ENCODE measurements at places on chromosomes 5 and 9. TPM values are rescaled to one million over a fixed set of nuclear protein-coding genes. Genes with fewer than 3 reads are reported as not detected.

DNA sequence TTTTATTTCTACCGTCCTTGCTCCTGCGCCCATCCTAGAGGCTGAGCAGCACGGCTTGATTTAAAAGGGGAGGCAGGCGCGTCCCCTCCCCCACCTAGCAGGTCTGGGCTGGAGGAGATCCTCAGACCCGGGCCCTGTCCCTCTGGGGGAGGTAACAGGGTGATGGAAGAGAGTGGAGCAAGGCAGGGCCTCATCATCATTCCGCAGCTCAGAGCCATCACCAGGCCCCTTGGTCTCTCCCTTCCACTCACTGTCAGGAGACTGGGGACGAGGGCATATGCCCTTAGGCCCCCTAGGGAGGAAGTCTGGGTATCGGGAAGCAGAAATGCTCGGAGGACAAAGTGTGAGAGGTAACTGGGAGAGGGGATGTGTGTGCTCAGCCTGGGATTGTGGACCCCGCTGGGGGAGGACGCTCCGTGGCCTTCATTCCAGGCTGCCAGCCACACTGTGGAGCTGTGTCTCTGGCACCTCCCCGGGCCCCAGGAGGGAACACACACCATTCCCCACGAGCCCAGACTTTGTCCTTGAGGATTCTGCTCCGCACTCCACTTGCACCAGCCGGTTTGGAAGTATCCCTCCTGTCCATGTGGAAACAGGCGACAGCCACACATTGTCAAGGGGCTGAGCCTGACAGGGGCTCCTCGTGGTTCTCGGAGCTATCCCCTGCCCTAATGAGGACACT is 761 bp downstream of the REEP2 start:
- no peak for DNase-seq
- peaks cover 27% of the 10 kb centered on the region for H3K36me3 ChIP-seq

GRCh38 chr5:62043289-62044280 is 262.4 kb upstream of the KIF2A start:
- no peak overlapping the region for H3K4me3 ChIP-seq
- H3K27ac ChIP-seq: no peak overlapping the region
- H3K36me3 ChIP-seq: no peaks in the 10 kb centered on the region
- DNase-seq: no peak
- no peaks in the 10 kb centered on the region for H3K27me3 ChIP-seq
- H3K4me1 ChIP-seq: no peaks in the 10 kb centered on the region

- H3K36me3 ChIP-seq: no peaks in the 10 kb centered on the region
- no peak overlapping the region for H3K27ac ChIP-seq
- peaks cover 30% of the 10 kb centered on the region for H3K4me1 ChIP-seq
- no peak overlapping the region for H3K4me3 ChIP-seq
- H3K27me3 ChIP-seq: no peaks in the 10 kb centered on the region
These were observed 6.3 kb upstream of the CAMK2A start for GRCh38 chr5:150295741-150296486.

DNA sequence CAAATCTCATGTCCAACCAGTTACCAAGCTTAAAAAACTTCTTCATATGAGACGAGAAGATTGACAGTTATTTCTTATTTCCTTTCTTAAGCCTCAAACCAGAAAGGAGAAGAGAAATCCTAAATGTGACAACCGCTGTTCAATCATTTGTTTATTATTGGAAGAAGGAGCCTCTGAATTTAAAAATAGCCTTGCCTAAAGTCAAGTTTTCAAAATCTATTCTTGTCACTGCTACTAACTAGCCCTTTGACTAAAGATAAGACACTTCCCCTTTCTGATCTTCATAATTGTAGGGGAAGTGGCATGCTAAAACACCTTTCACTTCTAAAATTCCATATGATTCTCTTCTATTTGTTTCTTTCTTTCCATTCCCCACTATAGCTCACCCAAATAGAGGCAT is 106.2 kb upstream of the EMB start:
- no peaks in the 10 kb centered on the region for H3K27me3 ChIP-seq
- no peak overlapping the region for H3K4me3 ChIP-seq
- no peaks in the 10 kb centered on the region for H3K36me3 ChIP-seq
- no peak for DNase-seq

DNA sequence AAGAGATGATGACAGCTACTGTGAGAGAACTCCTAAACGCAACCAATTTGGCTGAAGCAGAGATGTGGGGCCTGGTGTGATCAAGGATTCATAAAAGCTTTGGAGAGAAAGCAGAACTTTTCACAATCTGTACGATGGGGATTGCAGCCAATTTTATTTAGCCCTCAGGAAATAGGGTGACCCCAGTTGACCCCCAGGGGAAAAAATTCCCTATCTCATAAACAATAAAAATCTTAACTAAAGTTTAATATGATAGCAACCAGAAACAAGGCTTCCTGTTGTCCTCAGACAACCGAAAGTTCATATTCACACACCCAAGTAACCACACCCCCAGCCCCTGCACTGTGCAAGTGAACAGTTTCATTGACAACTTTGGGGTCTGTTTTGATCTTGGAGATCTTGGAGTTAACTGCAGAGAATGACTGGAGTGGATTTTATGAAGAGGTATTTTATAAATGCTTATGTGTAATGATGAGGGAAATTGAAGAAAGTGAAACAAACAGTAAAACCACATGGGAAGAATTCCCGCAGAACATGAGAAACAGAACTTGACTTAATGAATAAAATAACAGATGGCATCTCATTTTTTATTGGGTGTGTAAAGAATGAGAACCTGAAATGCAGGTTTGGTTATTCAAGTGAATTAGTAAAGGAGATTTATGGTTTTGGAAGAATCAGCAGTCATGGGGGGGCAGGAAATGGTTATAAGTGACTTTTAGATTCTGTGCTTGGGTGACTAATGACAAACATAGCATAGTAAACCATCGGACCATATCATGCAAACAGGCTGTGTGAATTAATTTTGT is 94.5 kb downstream of the PDE4D start:
- H3K4me3 ChIP-seq: no peak overlapping the region
- no peaks in the 10 kb centered on the region for H3K36me3 ChIP-seq
- no peak overlapping the region for H3K27ac ChIP-seq
- DNase-seq: no peak
- H3K27me3 ChIP-seq: no peaks in the 10 kb centered on the region
- peaks cover 13% of the 10 kb centered on the region for H3K4me1 ChIP-seq

NKD2 gene
- 0.37 TPM for total RNA-seq

GRCh38 chr9:70510157-70510770 is 95.8 kb upstream of the KLF9 start:
- H3K36me3 ChIP-seq: no peaks in the 10 kb centered on the region
- DNase-seq: no peak
- no peaks in the 10 kb centered on the region for H3K27me3 ChIP-seq
- H3K4me3 ChIP-seq: no peak overlapping the region
- H3K4me1 ChIP-seq: no peaks in the 10 kb centered on the region

PIP5KL1 gene
- 18.4 TPM for total RNA-seq

EQTN gene
- total RNA-seq: not detected

GRCh38 chr5:91296674-91297143 is 86.4 kb downstream of the ARRDC3 start:
- H3K36me3 ChIP-seq: no peaks in the 10 kb centered on the region
- no peaks in the 10 kb centered on the region for H3K4me1 ChIP-seq
- H3K27ac ChIP-seq: no peak overlapping the region
- H3K4me3 ChIP-seq: no peak overlapping the region
- no peaks in the 10 kb centered on the region for H3K27me3 ChIP-seq

OLFML2A gene
- 7.8 TPM for total RNA-seq

- no peak for DNase-seq
- peaks cover 22% of the 10 kb centered on the region for H3K36me3 ChIP-seq
- no peaks in the 10 kb centered on the region for H3K27me3 ChIP-seq
- no peak overlapping the region for H3K27ac ChIP-seq
These were observed 9.1 kb downstream of the CHMP5 start for GRCh38 chr9:33273972-33274328.

FOXD4L3 gene
- total RNA-seq: not detected

MAMDC4 gene
- 1.0 TPM for total RNA-seq

- no peaks in the 10 kb centered on the region for H3K27me3 ChIP-seq
- no peak overlapping the region for H3K27ac ChIP-seq
- no peak overlapping the region for H3K4me3 ChIP-seq
- H3K36me3 ChIP-seq: no peaks in the 10 kb centered on the region
- H3K4me1 ChIP-seq: peaks cover 19% of the 10 kb centered on the region
- DNase-seq: no peak
These were observed 1.2 kb upstream of the CDC14B start for GRCh38 chr9:96620832-96621269.

DNA sequence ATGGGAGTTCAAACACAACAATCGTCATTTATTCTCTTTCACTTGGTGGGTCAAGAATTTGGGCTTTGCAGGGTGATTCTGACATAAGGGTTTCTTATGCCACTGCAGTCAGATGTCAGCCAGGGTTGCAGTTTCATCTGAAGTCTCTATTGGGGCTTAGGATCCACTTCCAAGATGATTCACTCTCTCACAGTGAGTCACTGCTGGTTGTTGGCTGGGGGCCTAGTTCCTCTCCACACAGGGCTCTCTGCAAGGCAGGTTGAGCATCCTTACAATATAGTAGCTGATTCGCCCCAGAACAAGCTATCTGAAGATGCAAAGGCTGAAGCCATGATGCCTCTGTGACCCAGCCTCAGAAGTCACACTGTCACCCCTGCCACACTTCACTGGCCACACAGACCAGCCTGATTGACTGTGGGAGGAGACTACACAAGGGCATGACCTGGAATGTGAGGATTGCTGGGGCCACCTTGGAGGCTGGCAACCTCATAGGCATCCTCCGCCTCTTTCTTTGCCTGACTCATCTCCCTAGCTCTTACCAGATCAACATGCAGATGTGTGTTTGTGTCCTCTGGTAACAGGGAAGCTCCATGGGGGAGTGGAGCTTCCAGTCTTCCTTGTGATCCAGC is 4.5 kb upstream of the CARD19 start:
- peak; percentile 22 for DNase-seq
- H3K27ac ChIP-seq: no peak overlapping the region
- H3K4me3 ChIP-seq: no peak overlapping the region
- peaks cover 4% of the 10 kb centered on the region for H3K36me3 ChIP-seq
- H3K4me1 ChIP-seq: peaks cover 11% of the 10 kb centered on the region

GRCh38 chr5:150219142-150219541 is 29.3 kb downstream of the SLC6A7 start:
- no peaks in the 10 kb centered on the region for H3K27me3 ChIP-seq
- H3K4me3 ChIP-seq: no peak overlapping the region
- DNase-seq: no peak
- no peaks in the 10 kb centered on the region for H3K36me3 ChIP-seq
- H3K27ac ChIP-seq: no peak overlapping the region

DNA sequence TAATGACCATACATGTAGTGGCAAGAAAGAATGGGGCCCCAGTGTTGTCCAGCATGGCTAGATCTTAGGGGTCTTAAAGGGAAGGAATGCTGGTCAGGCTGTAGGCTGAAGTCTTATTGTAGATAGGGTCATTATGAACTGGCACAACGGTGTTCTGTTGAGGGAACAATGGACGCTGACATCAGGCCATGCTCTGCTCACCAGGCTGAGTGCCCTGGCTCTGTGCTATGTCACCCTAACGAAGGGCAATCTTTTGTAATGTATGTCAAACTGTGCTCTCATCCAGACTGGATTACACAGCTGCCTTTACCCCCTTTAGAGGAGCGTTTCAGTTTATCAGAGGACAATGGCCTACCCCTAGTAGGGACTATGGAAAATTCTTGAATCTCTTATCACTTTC is 14.6 kb upstream of the ZNF608 start:
- H3K4me3 ChIP-seq: no peak overlapping the region
- H3K27me3 ChIP-seq: no peaks in the 10 kb centered on the region
- no peak for DNase-seq
- no peak overlapping the region for H3K27ac ChIP-seq
- no peaks in the 10 kb centered on the region for H3K4me1 ChIP-seq

GRCh38 chr9:93127395-93127911 is 6.6 kb downstream of the NINJ1 start:
- no peak for DNase-seq
- H3K36me3 ChIP-seq: peaks cover 23% of the 10 kb centered on the region
- no peak overlapping the region for H3K4me3 ChIP-seq

IL3 gene
- not detected for total RNA-seq

GDNF gene
- total RNA-seq: 5.8 TPM

GRCh38 chr5:148750614-148751013 is 75.8 kb upstream of the ADRB2 start:
- no peak for DNase-seq
- no peaks in the 10 kb centered on the region for H3K36me3 ChIP-seq
- H3K4me1 ChIP-seq: no peaks in the 10 kb centered on the region
- H3K4me3 ChIP-seq: no peak overlapping the region
- no peak overlapping the region for H3K27ac ChIP-seq

DTWD2 gene
- 3.1 TPM for total RNA-seq

GRCh38 chr9:35350827-35351549 is 138.9 kb upstream of the RUSC2 start:
- no peaks in the 10 kb centered on the region for H3K36me3 ChIP-seq
- no peak overlapping the region for H3K27ac ChIP-seq
- H3K4me1 ChIP-seq: peaks cover 16% of the 10 kb centered on the region
- H3K4me3 ChIP-seq: no peak overlapping the region
- DNase-seq: no peak

GRCh38 chr5:73994963-73995362 is 369.0 kb downstream of the ARHGEF28 start:
- no peak overlapping the region for H3K4me3 ChIP-seq
- DNase-seq: no peak
- H3K27me3 ChIP-seq: no peaks in the 10 kb centered on the region
- peaks cover 10% of the 10 kb centered on the region for H3K4me1 ChIP-seq

DNA sequence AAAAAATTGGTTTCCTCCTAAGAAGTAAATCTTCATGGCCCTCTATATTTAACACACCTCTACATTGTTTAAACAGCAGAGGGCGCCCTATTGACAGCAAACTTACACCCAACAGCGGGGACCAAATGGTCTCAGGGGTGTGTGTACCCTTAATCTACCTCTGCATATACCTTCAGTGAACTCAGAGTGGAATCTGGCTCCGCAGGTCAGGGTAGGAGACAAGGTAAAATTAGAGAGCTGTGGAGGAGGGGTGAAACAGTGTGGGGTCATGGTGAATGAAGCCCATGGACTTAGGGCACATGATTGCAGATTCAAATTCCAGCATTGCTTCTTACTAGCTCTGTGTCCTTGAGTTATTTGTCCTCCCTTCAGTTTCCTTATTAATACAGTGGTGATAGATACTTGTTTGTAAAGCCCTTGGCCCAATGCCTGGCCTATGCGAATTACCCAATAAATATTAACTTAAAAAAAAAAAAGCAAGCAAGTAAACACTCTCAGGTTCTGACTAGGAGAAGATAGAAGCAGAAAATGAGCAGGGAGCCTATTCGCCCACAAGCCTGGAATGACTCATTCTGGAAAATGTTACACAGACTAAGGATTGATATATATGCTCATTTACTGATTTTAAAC is 122.9 kb downstream of the CAVIN4 start:
- no peaks in the 10 kb centered on the region for H3K27me3 ChIP-seq
- H3K4me1 ChIP-seq: no peaks in the 10 kb centered on the region
- no peak overlapping the region for H3K4me3 ChIP-seq
- no peaks in the 10 kb centered on the region for H3K36me3 ChIP-seq
- no peak for DNase-seq

FANCG gene
- total RNA-seq: 22.8 TPM

- H3K4me1 ChIP-seq: no peaks in the 10 kb centered on the region
- no peaks in the 10 kb centered on the region for H3K36me3 ChIP-seq
- peak; percentile 4 for DNase-seq
These were observed 1050.2 kb downstream of the CDH12 start for GRCh38 chr5:21802869-21803490.

PHYHD1 gene
- not detected for total RNA-seq

TCF7 gene
- 17.8 TPM for total RNA-seq

Measured in SJSA1 (cell line).